T47D (cell line): ENCODE measurements at places on chromosomes 1 and 21.

GRCh38 chr1:89688607-89689006 lies 55.7 kb downstream of the LRRC8C start:
- DNase-seq: no peak

- peak; percentile 84 for DNase-seq
These were observed 14.5 kb downstream of the KIAA0040 start for GRCh38 chr1:175178056-175178455.

DNA sequence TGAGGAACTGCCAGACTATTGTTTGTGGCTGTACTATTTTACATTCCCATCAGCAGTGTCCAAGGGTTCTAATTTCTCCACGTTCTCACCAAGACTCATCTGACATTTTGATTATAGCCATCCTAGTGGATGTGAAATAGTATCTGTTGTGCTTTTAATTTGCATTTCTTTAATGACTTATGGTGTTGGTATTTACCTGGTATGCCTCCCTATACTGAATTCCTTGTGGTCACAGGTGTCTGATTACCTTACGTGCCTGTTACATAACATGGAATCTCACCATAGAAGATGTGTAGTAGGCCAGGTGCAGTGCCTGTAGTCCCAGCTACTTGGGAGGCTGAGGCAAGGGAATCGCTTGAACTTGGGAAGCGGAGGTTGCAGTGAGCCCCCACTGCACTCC lies 13.5 kb downstream of the ZYG11A start:
- DNase-seq: peak; percentile 19

DNA sequence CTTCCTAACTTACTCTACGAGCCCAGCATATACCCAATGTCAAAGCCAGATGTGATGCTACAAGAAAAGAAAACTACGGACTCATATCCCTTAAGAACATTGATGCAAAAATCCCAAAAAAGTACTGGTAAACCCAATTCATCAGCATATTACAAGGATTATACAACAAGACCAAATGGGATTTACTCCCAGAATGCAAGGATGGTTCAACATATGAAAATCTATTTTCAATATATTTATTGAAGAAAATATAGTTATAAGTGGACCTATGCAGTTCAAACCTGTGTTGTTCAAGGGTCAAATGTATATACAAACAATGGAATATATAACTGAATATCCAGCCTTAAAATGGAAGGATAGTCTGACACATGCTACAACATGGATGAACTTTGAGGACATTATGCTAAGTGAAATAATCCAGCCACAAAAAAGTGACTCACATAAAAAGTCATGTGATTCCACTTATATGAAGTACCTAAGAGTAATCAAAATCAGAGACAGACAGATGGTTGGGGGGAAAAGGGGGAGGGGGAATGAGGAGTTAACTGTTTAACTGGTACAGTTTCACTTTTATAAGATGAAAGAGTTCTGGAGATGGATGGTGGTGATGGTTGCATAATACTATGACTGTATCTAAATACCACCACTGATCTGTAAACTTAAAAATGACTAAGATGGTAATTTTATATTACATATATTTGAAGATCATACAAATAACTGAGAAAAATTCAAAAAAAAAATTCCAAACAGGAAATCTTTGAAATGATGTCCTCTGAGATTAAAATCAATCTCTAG lies 3.7 kb upstream of the KLF18 start:
- DNase-seq: no peak

DNA sequence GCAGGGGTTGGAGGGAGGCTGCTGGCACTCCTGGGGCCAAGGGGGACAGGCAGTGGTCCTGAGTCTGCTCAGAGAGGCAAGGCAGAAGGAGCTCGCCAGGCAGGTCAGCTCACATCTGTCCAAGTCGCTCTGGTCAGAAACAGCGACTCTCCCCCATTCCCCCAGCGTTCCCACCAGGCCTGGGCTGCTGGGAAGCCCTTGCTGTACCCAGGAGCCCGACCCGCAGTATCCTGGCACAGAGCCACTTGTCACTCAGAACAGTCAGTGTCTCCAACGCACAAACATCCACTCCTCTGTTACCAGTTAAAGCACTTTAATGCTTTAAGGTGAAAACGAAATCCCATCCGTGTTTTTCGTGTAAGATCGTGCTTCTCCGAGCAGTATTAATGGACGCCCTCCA lies 16.6 kb upstream of the CCDC27 start:
- no peak for DNase-seq

DNA sequence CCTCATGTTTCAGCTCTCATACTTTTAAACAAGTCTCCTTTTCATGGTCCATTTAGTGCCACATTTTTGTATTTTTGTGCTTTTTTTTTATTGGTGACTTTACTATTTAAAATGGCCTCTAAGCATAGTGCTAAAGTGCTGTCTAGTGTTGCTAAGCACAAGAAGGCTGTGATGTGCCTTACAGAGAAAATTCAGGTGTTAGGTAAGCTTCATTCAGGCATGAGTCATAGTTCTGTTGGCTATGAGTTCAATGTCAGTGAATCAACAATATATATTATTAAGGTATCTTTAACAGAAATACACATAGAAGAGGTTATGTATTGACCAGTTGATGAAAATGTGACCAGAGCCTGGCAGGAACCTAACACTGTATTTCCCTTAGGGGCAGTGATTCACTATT lies 12.8 kb upstream of the FUBP1 start:
- no peak for DNase-seq

- peak; percentile 95 for DNase-seq
These were observed 24.2 kb upstream of the SLFNL1 start for GRCh38 chr1:41045740-41046139.

DNA sequence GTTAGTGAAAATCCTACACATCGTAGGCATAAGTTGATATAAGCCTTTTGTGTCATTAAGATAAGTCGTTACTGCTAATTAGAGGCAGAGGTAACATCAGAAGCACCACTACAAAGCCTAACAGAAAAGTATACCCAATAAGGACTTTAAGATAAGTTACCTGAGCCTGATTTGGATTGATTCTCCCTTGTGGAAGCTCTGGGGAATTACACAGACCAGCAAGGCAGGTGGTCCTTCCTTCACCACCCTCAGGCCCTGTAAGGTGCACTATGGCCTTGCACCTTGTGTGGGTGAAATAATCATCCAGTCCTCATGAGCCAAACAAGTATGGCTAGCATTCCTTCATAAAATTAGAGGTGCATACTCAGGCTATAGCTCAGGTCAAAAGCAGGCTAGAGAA lies 166.7 kb upstream of the CHRM3 start:
- no peak for DNase-seq
